ENCODE measurements at places on chromosomes 2 and 18.

- DNase-seq, result peak; percentile 9
Observed at GRCh38 chr2:10300997-10301940, 1.4 kb upstream of the HPCAL1 start.

- DNase-seq, result no peak
Observed at GRCh38 chr18:55031576-55031975, 72.3 kb upstream of the CCDC68 start.

DNA sequence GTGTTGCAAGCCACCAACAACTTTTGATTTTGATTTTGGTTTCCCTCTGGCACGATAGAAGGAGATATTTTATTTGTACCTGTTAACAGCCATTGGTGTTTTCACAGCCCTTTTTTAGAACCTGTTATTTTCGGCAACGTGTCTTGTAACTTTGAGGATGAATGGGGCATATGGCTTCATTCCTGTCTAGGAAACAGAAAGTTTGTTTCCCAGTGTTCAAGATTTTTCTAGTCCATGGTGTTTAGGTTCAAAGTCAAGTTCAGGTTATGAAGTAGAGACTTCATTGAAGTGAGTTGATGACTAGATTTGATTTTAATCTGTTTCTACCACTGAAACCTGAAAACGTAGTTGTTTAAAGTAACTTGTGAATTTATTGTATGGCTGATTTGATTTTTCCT is 343 bp downstream of the RASGRP3 start:
- no peak for DNase-seq

- peak; percentile 49 for DNase-seq
Observed at GRCh38 chr2:69774984-69775982, 33.3 kb downstream of the ANXA4 start.

- no peak for DNase-seq
Observed at GRCh38 chr2:42456126-42456839, 37.5 kb downstream of the KCNG3 start.

DNA sequence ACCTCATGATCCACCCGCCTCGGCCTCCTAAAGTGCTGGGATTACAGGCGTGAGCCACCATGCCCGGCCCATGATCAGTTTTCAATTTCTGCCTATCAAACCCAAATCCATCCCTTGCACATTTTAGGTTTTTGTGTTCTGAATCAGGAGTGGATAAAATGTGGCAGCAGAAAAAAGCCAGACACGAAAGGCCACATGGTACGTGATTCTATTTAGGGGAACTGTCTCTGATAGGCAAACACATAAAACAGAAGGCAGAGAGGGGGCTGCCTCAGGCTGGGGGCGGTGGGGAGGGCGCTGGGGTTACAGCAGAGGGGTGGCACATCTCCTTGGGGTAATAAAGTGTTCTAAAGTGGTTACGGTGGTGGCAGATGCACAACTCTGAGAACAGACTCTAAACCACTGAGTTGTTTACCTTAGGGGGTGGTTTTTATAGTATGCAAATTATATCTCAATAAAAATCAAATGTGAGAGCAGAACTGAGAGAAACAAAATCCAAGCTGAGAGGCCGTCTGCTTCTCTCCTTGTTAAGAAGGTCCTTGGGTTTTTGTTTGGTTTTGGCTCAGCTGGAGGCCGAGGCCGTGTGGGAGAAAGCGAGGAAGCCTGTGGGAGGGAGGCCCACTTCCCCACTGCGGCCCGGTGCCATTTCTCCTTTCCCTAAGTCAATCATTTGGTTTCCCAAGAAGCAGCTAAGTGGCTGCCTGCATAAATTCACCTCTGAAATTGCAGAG is 78.0 kb downstream of the SOWAHC start:
- DNase-seq, result no peak

- no peak for DNase-seq
Observed at GRCh38 chr2:7915302-7916091, 766.4 kb upstream of the ID2 start.

DNA sequence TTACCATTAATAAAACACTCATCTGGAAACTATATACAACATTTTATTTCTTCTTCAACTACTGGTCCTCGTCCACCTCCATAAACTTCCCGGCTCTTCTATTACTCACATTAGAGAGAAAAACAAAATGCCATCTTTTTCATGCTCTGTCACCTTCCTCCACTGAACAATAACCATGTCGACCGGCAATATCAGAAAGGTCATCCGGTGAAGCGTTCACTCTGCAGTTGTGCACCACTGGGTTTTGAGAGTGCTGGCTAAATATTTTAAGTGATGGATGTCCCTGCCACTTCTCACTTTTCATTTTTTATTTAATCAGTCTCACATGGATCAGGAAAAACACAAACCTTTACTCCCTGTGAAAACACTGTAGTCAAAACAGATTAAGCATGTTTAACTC is 48.2 kb downstream of the SPP2 start:
- no peak for DNase-seq

DNA sequence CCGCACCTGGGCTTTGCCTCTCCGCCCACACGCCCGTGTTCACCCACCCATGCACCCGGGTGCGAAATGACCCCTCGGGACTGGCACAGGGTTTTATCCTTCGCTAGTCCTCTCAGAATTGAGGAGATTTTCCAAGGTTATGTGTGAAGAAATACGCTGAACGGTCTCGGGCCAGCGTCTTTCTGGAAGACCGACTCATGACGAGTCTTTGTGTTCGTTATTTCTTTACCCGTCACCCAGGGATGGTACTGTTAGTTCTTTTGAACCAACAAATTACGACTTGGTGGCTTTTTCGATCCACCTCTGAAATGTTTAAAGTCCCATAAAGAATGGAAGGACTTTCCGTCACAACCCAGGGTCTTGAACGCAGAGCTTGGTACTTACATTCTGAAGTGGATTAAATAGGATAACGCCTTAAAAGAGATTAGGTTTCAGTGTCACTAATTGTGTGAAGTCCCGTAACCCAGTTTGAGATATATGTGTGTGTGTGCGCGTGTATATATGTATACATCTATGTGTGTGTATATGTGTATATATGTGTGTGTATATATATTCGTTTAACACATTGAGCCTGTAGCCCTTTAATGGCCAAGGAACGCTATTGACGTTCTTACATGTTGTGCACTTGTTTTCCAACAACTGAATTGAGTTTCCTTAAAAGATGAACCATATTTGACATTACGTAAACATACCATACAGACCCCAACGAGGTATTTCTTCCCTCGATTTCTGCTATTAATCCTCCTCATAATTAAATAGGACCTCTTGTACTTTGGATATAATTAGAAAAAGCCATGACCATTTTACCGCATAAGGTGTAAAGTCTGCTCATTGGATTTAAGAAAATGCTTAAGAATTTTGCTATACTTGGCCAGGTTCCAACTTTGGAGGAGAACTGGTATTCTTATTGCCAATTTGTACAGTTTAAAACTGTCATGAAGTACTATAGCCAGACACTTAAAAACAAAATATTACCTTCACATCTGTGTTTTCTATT is 889 bp downstream of the ZC3H15 start:
- DNase-seq, result no peak

- DNase-seq, result no peak
Observed at GRCh38 chr18:30352551-30353168, 689.9 kb downstream of the DSC3 start.

- DNase-seq, result no peak
Observed at GRCh38 chr2:199940373-199940772, 14.9 kb downstream of the TYW5 start.

DNA sequence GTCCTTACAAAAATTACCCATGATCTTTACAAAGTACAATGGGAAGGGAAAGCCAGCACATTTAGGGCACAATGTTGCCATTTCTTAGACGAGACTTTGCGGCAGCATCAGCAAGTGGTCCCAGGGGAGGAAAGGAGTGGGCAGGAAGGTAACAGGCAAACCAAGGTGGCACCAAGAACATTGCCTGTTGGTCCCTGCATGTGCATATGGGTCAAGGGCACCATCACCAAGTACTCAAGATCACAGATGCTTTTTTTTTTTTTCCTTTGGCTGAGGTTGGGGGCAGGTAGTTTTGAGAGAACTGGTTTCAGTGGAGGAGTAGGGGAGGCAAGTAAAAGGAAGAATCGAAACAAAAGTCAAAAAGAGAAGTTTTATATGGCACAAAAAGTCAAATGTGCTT is 752 bp upstream of the CYTIP start:
- DNase-seq, result no peak

GRCh38 chr2:218086478-218086877 is 17.4 kb downstream of the RUFY4 start:
- no peak for DNase-seq

- DNase-seq, result no peak
Observed at GRCh38 chr2:196205881-196206435, 34.6 kb upstream of the STK17B start.

DNA sequence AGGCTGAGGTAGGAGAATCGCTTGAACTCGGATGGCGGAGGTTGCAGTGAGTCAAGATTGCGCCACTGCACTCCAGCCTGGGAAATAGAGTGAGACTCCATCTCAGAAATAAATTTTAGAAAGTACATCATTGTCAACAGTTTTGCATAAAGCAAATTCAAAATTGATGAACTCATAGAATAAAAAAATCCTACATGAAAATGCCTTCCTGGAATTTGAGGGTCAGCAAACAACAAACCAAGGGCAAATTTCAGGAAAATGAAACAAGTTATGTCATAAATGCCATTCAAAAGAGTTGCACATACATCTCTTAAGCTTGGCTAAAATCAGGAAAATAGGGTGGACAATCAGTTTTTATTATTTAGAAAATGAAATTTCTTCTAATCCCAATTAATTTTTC is 45.1 kb downstream of the COL5A2 start:
- DNase-seq, result no peak

- no peak for DNase-seq
Observed at GRCh38 chr2:17076533-17076932, 410.9 kb upstream of the CYRIA start.

- DNase-seq, result no peak
Observed at GRCh38 chr2:196113061-196113974, 44.7 kb upstream of the DNAH7 start.

GRCh38 chr18:9951022-9951859 is 37.4 kb downstream of the VAPA start:
- DNase-seq, result peak; percentile 8

DNA sequence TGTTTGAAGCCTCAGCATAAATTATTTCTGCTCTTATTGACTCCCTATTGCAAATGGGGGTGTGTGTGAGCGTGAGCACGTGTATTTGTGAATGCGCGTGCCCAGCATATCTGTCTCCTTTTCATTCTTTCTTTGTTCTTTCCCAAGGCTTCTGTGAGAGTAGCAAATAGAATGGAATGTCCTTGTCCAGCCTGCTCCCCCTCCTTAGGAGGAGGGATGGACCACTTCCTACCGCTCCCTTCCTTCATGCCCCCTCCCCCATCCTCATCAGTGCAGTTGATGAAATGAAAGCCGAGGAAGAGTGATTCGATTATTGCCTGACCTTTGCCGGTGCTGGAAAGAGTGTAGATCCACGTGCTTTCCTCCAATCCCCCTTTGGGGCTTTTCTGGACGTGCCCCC is 102.0 kb downstream of the CPO start:
- no peak for DNase-seq

GRCh38 chr2:230772156-230772555 is 59.5 kb downstream of the CAB39 start:
- no peak for DNase-seq

GRCh38 chr2:207928079-207928478 is 97.2 kb downstream of the PLEKHM3 start:
- no peak for DNase-seq

- DNase-seq, result no peak
Observed at GRCh38 chr2:201220102-201220570, 37.2 kb downstream of the CASP10 start.

DNA sequence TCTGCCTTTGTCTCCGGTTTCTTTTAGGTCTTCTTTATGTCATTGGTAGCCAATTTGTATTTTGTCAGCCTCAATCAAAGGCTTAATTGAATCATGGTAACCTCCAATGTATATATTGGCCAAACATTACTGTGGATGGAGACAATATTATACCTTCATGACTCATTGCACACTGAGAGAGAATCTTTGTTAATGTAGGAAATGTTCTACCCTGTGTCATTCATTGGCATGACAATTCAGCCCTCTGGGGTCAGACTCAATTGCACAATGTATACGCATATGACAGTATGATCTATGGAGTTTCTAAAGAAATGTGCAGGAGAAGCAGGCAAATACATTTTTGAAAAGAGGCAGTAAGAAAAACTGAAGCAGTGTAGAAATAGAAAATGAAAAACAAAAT is 162.6 kb downstream of the PDE11A start:
- DNase-seq, result no peak

GRCh38 chr2:230915319-230915718 is 9.7 kb downstream of the GPR55 start:
- no peak for DNase-seq

DNA sequence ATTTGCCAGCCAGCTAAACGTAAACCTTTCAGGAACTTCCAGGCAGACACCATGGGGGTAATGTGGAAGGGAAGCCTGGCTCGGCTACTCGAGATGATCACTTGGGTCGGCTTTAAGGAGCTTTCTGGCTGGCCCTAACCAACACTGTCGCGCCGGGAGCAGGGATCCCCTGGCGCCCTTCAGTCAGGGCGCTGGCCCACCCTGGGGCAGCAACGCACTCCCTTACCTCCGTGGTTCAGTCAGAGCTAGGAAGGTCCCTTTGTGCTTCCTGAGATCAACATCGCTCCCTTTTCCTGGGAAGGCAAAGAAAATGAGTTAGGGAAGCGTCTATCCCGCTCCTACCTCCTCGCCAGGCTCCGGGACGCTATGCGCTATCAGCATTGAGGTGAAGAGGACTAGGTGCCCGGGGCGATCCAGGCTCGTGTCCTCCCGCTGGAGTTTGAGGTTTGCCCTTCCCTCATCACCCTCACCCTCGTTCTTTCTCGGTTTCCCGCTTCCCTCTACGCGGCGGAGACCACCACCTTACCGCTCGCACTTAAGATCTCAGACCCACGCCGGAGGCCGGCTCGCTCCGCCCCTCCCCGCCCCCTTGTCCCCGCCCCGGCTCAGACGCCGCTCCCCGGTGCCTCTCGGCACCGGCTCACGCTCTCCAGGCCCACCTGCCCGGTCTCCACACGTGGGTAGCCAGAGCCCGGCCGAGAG is 449 bp upstream of the ATRAID start:
- no peak for DNase-seq

DNA sequence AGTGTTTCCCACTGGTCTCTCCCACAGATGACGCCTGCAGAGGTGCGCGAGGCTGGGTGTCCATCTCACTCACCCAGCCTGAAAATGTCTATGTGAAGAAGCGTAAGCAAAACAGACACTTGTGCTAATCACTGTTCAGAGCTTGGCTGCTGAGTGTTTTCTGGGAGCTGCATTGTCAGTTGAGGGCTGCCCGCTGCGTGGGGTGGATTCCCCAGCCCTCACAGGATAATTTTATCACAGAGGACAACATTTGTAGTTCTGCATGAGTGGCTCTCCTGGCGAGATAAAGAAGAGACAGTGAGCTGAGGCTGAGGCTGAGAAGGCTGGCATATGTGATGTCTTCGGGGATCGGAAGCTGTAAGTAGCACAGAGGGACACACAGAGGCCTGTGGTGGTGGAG is 16.2 kb upstream of the CAPN13 start:
- DNase-seq, result no peak
